GM23338 (cell line): ENCODE measurements at places on chromosomes 5 and 9.

- no peak for DNase-seq
These were observed 768.6 kb upstream of the C9orf72 start for GRCh38 chr9:28341913-28342312.

DNA sequence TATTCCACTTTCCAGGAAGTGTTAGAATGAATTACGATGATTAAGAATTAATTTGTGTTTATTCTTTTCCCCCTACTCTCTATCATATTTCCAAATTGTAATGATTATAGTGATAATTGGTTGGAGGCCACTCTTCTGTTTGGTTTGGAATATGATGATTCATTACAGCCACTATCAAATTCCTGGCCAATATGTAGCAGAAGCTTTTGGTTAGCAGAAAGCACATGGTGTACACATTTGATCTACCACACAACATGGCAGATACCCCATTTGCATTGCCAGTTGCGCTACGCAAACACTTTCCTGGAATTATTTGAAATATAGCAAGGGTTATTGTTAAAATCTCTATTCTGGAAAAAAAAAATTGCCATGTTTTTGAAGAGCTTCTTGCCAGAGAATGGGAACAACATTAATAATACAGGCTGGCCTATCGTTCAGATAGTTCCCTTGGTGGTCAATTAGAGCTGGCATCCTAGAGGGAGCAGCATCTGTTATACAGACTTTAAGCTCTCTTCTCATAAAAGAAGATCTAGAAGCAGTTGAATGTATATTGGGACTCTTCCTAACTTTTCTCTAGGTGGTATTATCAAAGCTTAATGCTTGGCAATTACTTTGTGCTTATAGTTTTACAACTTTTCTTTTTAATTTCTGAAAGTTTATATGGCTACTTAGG lies 455.0 kb upstream of the ACTBL2 start:
- DNase-seq: no peak

- DNase-seq: peak; percentile 25
These were observed 68.9 kb upstream of the TAF1L start for GRCh38 chr9:32704343-32704742.

DNA sequence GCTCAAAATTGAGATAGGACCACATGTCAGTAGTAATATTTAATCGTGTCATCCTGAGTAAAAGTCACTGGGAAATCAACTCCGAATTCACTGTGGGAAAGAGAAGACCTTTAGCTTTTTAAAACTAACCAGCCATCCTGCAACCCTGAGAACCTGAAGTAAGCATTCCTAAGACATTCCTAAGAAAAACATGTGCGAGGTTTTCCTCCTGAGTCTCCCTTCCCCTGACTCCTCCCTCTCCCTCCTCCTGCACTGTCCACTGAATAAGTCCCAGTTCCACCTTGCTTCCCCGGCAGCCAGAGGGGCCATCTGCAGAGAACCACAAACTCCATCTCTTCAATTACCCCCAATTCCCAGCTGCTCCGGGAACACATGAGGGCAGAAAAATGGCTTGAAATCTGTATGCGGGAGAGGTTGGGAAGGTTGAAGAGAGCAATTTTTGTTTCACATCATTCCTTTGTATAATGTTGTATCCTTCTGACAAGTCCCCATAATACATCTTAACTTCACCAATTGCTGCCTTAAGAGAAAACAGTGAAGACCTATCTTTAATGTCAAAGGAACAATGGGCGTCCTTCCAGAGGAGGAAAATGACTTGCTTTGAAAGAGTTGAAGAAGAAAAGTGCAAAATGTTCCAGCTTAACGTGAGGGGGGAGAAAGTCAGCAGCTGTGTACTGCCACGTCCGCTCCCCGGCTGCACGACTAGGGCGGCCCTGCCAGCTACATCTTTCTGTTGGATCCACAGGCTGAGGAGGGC lies 186.3 kb downstream of the ZNF462 start:
- DNase-seq: peak; percentile 64

DNA sequence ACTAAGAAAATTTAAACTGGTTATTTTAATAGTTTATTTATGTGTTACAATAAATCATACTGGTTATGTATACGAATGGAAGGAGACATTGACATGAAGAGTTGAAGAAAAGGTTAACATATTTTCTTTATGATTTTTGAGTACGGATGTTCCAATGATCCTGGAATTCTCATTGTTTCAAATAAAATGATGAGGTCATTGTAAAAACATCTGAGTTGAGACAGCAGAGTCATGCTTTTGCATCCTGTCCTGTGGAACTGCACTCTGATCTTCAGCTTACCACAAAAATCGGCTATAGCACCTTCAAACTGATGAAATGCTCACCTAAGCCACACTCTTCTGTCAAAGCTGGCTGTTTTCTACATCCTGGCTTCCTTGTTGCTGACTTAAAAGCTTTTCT lies 67.8 kb downstream of the PTCD2 start:
- no peak for DNase-seq

GRCh38 chr9:31347082-31347617 lies 1037.3 kb upstream of the ACO1 start:
- peak; percentile 3 for DNase-seq

GRCh38 chr9:99130069-99130468 lies 25.2 kb downstream of the TGFBR1 start:
- peak; percentile 35 for DNase-seq

GRCh38 chr5:44727100-44727499 lies 81.6 kb upstream of the MRPS30 start:
- peak; percentile 51 for DNase-seq

DNA sequence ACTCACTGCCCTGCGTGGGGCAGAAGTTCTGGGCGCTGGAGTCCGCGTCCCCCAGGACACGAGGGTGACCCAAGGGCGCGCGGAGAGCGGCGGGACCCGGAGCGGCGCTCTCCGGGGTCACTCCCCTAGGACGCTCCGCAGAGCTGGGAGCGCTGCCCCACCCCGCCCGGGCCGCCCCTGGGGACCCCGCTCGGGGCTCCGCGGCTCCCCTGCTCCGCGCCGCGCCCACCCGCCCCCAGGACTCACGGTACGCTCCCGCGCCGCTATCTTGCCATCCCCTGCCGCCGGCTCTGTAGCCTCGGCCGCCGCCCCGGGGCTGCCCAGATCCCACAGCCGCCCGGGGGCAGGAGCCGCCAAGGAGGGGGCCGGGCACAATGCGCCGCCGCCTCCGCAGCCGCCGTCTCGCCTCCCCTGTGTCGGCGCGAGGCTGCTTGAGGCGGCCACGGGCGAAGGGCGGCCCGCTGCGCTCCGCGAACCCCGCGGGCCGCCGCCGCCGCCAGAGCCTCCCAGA lies 303 bp downstream of the LIFR start:
- DNase-seq: peak; percentile 60

GRCh38 chr5:53476531-53477480 lies 3.6 kb upstream of the FST start:
- DNase-seq: no peak

DNA sequence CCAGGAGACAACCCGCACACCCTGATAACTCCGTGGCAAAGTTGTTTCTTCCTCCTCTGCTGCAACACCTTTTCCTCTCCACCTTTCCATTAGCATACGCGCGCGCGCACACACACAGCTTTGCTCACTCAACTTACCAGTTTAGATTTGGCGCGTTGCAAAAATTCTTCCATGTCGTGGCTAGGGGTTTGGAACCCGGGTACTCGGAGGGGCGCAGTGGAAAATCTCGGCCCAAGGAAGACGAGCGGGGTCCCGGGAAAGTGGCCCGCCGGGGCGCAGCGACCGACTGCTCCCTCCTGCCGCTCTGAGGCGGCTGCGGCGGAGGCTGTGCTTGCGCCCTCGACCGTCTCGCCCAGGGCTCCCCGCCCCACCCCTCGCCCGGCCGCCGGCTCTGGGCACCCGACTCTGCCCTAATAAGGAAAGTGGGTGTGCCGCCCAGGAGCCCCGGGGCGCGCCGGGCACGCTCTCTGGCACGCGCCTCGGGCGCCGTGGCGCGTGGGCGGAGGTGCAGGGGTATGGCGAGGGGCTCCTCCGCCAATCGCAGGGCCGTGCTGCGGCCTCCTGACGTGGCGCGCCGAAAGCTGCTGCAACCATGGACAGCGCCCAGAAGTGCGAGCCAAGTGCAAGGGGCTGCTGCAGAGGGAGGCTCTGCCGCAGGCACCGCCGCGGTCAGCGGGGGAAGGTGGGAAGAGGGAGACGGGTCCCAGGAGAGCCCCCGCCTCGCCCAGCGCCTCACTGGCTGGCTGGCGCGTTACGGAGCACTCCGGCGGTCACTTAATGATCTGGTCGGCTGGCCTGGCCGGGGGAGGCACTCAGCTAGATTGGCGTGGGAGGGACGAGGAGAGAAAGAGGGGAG lies at the start of gene PRUNE2:
Gene PRUNE2 (minus strand): TSS at position 324 of the 856 bp plus-strand sequence. CDS start 151 bp downstream, at position 173.
- peak; percentile 96 for DNase-seq

DNA sequence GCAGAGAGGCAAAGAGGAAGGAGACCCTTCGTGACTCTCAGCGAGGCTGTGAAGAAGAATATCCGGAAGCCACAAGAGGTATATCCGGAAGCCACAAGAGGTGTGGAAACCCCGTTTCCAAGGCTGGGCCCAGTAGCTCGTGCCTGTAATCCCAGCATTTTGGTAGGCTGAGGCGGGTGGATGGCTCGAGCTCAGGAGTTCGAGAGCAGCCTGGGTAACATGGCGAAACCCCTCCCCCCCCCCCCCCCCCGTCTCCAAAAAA lies 612 bp upstream of the BBLN start:
- no peak for DNase-seq
